Amniotic stem cell (primary cell): ENCODE measurements at places on chromosomes 6 and 20.

DNA sequence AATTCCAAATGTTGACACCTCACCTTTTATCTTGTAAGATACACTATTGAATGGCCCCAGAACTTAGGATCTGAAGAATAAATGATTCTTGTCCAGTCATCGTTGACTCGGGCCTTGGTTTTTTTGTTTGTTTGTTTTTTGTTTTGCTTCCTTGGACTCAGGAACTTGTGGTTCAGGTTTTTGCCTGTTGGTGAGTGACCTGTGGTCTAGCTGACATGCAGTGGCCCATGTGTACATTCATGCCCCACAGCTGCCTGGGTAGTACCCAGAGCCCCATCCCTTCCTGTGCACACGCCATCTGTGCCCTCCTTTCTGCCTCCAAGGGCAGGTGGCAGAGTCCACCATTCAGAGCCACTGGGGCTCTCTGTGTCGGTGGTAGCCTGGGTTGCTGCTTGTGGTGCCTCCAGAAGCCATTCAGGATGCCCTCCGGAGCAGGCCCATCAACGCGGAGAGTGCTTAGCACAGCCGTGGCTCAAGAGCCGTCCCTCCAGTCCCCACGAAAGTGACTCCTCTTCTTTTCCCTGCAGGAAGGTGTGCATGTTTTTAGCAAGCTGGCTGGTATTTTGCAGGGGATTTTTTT is 85.9 kb downstream of the SYNJ2 start:
- DNase-seq, result no peak

GRCh38 chr6:137488150-137489045 is 5.8 kb downstream of the OLIG3 start:
- DNase-seq, result no peak

DNA sequence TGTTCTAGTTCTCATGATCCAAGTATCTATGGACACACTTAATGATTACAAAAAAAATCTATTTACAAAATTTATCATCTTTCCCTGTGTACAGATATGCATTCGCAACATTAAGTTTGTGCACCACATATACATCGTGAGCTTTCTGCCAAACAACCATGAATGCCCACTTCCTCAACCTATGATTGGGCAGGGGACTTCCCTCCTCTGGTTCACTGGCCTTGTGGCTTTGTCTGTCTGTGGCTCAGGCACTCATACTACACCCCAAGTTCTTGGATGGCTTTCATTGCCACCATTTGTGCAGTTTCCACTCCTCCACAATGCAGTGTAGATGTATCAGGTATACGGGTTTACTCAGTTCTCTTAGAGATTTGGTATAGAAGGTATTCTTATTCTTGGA is 74.9 kb downstream of the HS3ST5 start:
- DNase-seq, result no peak

GRCh38 chr6:137852346-137852745 is 14.7 kb upstream of the TNFAIP3 start:
- no peak for DNase-seq

DNA sequence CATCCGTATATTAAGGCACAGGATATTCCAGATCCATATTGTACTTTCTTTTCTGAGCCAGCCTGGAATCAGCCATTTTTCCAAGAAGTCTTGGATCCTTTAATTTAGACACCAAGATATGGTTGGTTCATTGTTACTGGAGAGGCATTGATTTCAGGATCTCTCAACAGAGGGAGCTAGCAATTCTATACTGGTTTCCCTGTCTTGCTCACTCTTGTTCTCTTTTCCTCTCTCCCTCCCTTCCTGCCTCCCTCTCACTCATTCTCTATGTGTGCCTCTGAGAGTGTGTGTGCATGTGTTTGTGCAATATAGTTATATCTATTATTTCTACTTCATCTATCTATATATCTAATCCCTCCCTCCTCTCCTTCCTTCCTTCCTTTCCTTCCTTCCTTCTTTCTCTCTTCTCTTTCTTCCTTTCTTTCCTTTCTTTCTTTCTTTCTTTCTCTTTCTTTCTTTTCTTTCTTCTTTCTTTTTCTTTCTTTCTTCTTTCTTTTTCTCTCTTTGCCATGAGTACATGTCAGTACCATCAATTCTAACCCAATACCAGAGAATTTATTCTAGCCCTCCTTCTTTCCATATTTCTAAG is 299.1 kb downstream of the EPHA7 start:
- DNase-seq, result no peak

GRCh38 chr20:50691573-50692551 is 520 bp upstream of the RIPOR3 start:
- DNase-seq, result no peak

GRCh38 chr6:28865401-28866204 is 58.2 kb downstream of the TRIM27 start:
- no peak for DNase-seq

DNA sequence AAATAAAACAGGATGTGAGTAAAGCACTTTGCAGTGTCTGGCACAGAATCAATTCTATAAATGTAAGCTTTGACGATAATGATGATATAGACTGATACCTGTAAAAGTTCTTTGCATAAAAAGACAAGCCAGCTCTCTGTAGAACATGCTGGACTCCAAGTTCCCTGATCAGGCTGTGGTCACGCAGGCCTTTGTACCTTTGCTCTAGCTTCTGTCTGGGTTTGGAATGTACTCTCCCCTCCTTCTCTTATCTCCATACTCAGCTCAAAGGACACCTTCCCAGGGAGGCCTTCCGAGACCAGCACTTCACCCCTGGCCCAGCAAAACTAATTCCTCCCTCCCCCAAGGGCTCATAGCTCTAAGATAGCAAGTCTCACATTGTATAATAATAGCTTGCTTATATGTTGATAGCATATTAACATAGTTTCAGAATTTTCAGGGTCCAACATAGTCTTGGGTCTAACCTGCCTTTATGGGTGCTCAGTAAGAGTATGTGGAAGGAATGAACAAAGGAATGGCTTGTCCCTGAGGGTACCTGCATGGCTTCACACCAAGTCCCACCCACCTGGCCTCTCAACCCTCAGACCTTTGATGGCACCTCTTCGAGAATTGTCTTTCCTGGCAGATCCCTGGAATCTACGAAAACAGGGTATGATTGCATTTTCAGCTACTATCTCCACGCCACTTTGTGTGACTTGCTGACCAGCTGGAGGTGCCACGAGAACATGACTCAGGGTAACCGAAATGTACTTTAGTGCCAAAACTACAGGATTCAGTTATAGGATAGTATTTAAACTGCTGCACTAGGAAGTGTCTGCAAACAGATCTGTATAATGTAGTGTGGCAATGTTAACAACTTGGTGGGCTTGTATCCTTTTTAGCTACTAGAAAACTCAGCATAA is 41.7 kb upstream of the PIM1 start:
- no peak for DNase-seq

GRCh38 chr6:162219266-162219665 is 508.3 kb downstream of the PRKN start:
- no peak for DNase-seq

DNA sequence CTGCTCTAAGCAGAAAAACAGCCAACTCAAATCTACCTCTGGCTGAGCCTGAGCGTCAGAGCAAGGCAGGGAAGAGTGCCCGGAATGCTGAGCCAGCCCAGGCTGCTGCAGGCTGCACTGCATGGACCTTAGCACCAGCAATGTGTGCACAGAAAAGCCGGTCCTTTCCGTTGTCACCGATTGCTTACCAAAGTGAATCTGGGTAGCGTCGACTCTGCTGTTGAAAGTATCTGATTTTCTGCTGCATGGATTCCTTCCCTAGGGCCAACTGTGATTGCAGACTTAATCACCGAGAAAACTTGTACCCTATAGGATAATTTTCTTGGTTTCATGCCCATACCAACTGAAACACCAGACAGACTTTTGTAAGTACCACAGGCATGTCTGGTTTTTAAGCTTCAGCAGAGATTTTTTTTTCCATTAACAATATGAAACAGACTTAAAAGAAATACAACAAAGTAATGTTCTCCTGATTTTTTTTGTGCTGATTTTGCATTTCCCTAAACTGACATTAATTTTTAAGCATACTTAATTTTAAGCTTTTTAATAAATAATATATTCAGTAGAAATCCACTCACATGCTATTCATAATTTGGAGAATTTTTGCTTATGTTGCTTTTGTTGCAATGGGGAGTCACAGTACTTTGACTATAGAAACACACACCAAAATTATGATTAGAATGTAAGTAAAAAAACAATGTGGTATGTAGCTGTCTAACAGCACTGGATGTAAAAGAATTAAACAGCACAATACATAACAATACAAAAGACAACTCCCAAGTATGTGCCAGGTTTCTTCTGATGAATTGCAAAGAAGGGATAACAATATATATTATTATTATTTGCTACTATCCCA is 218.0 kb downstream of the THBS2 start:
- DNase-seq, result peak; percentile 37

- DNase-seq, result no peak
Observed at GRCh38 chr6:108667993-108668392, 107.3 kb downstream of the FOXO3 start.

- peak; percentile 86 for DNase-seq
Observed at GRCh38 chr20:18793625-18794427, 19.8 kb upstream of the SCP2D1 start.

GRCh38 chr6:38261626-38262025 is 378.1 kb downstream of the BTBD9 start:
- no peak for DNase-seq

- no peak for DNase-seq
Observed at GRCh38 chr6:159988983-159989454, 20.1 kb downstream of the IGF2R start.

DNA sequence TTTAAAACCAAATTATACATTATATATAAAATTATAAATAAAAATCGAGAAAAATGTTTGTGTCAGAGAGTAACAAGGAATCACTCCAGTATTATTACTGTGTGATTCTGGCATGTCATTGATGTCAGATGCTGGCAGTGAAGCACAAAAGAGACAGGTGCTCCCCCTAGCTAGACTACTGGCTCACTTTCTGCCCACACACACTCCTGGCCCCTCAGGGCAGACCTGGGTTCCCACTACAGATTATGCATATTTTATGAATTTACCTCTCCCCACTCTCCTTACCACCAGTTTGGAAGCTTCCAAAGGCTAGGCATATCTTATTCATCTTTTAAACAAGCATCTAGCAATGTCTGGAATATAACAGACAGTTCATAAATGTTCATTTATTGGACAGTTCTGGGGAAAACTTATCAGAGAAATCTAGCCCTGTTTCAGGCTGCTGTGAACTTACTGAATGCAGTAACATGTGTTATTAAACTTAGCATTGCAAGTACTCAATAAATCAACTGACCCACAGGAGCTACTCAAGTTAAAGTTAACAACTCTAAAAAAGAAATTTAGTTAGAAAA is 12.8 kb downstream of the SNX3 start:
- no peak for DNase-seq

DNA sequence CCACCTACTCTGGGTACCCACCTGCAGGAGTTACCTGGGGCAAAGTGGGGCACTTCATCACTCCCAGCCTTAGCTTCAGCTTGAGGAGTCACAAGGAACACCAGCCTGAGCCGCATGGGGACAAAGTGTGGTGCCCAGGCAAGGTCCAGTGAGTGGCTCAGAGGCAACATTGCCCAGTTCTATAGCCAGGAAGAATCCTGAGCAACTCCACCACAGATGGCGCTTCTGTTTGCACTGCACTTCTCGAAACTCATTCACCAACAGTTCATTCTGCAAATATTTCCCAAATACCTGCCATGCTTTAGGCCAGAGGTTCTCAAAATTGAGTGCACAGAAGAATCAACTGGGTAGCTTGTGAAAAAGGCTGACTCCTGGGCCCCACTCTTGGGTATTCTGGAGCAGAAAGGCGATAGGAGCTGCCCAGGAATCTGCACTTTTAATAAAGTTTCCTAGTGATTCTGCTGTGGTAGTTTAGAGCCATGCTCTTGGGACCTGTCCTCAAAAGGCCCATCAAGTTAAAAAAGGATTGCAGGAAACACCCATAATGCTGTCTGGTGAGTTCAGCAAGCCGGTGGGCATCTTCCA is 83.1 kb downstream of the VEGFA start:
- DNase-seq, result no peak

DNA sequence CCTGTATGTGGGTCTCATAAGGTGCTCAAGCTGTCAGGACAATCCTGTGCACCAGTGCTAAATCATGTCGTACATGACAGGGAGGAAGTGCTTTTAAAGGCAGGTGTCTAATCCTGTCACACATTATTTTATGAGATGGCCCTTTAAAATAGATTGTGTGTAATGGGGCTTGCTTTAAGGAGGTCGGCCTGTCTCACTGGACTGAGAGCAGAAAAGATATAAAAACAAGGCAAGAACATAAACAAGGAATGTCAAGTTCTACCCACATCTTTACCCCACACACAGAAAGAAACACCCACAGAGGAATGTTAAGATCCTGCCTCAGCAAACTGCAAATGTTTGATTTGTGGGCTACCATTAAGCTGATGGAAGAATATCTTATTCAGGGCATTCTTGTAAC is 279.0 kb downstream of the FOXA2 start:
- no peak for DNase-seq

GRCh38 chr6:151070631-151071051 is 169.1 kb upstream of the AKAP12 start:
- no peak for DNase-seq

GRCh38 chr20:44348168-44348659 is 7.3 kb upstream of the HNF4A start:
- no peak for DNase-seq

GRCh38 chr20:48584391-48585060 is 243.3 kb downstream of the PREX1 start:
- no peak for DNase-seq

- no peak for DNase-seq
Observed at GRCh38 chr20:22732751-22733150, 148.4 kb upstream of the FOXA2 start.

GRCh38 chr6:41036601-41037000 is 2.4 kb downstream of the UNC5CL start:
- DNase-seq, result no peak

GRCh38 chr6:100266494-100267401 is 198.0 kb downstream of the SIM1 start:
- DNase-seq, result no peak

DNA sequence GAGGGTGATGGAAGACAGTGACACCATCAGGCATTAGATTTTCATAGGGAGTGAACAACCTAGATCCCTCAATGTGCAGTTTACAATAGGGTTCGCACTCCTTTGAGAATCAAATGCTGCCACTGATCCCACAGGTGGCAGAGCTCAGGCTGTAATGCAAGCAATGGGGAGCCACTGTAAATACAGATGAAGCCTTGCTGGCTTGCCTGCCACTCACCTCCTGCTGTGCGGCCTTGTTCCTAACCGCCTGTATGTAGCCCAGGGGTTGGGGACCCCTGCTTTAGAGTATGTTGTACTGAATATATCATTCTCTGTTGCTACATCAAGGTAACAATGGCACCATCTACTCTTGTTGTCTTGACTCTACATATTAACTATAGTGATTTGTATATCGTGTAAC is 37.1 kb downstream of the TPD52L1 start:
- DNase-seq, result no peak
